Putamen (tissue), 1 donor: ENCODE measurements at places on chromosomes 6 and 20.
A peak's percentile ranks its signal among the peaks of the same experiment; 100 is the strongest.

- peak; percentile 59 for DNase-seq
Observed at GRCh38 chr6:13538084-13538483, 36.3 kb upstream of the SIRT5 start.

DNA sequence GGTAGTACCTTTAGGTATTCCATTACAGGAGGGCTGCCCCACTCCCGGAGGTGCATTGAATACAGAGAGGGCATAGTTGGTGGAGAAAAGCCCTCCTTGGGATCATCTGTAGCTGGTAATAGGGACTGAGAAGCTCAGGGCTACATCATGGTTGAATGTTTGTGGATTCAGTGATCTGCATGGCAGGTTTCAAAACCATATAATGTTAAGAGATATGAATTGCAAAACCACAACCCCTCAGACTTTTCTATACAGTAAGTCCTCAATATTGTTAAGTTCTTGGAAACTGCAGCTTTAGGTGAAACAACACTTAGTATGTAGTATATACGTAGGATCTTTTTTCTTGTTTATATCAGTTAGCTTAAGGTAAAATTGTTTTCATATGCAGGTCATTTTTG, 11.3 kb downstream of the TULP4 start:
- no peak for DNase-seq

DNA sequence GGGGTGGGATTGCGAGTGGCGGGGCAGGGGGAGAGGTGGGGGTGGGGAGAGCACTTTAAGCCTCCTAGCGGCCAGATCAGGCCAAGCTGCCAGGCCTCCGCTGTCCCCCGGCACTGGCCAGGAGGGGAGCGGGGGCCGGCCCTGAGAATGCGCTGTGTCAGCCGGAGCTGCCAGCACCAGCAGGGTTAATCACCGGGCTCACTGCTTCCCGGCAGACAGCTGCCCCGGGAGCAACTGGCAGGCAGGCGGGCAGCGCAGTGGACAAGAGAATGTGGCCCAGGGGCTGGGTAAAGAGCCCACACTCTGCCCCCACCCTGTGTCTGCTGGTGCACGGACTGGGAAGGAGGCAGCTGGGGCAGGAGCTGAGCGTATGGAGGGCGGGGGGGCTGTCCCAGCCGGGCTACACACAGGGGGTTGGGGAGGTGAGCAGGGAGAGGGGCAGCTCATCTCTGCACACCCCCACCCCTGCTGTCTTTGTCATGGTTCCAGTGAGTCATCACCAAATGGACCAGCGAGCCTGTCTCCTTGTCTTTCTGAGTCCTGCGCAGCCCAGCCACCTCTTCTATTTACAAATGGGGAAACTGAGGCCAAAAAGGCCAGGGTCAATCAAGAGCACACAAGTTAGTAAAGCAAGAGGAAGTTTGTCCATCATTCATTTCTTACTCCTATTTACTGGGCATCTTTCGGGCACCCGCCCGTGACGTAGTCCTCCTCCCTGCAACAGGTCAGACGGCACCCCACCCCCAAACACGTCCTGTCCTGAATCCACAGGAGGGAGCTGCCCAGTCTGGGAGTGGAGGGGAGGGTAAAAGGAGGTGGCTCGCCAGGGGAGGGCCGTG, 2.1 kb upstream of the LAMA5 start:
- DNase-seq: no peak

- no peak for DNase-seq
Observed at GRCh38 chr6:2715737-2716136, 35.0 kb downstream of the MYLK4 start.

- DNase-seq: no peak
Observed at GRCh38 chr6:148332088-148332487, 10.6 kb upstream of the SASH1 start.

DNA sequence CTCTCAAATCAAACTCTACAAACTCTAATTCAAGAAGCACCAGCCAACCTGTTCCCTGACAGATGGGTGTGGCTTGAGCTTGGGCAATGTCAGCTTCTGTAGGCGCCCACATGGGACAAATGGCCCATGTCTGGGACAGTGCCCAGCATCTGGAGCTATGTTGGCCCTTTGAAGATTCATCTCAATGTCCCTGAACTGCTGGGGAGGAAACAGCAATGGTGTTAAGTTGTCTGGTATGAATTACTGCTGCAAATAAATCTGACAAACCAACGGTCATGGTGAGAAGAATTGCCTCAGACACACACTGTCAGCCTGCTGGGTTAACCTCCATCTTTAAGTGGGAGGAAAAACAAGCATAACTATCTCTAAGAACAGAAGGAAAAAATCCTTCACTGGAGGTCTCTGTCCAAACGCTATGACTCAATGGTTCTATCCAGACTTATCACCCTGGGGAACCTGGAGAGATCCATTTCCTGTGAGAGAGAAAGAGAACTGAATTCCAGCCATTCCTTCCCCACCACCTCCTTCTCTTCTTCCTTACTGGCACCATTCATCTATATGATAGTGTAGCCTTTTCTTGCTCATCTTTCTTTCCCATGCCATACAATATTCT, 274.9 kb downstream of the CDH26 start:
- DNase-seq: no peak
